ENCODE measurements at places on chromosomes 2 and 18.

DNA sequence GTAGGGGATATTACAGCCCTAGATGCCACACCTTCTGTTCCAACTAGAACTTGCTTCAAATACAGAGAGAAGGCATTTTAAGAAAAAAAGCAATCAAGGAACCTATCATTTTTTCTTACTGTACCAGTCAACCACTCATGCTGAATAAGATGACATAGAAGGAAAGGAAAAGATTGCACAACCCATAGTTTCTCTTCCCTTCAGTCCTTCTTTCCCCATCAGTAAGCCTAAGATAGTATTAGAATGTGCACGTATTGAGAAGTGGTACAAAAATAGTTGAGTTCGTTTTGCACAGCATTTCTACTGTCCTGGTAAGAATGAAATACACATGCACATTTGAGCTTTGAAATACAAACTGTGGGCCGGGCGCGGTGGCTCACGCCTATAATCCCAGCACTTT is 27.0 kb upstream of the HK2 start:
- no peak for DNase-seq

DNA sequence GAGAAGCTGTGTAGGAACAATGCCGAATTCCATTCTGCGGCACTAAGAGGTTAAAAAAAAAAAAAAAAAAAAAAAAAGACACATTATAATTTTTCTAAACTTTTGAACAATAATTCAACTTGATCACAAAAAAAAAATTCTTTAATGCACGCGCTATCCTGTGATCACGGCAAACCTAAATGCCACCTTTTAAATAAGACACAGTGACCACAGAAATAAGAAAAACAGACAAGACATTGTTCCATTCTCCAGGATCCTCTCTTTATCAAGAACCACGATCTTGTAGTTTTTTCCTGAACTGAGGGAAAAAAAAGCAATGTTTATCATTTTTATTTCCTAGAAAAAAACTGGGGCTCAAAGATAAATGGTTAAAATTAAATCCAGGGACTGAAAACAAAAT is 9.4 kb downstream of the SUCLG1 start:
- no peak for DNase-seq

DNA sequence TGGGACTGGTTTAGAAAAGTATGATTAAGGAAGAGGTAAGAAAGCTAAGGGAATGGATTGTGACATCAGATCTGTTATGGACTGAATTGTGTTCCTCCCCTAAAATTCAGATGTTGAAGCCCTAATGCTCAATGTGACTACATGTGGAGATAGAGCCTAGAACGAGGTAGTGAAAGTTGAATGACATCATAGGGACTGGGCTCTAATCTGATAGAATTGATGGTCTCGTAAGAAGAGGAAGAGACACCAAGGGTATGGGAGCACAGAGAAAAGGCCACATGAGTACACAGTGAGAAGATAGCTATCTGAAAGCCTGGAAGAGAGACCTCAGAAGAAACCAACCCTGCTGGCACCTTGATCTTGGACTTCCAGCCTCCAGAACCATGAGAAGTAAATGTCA is 178.3 kb downstream of the TRIB2 start:
- no peak for DNase-seq

DNA sequence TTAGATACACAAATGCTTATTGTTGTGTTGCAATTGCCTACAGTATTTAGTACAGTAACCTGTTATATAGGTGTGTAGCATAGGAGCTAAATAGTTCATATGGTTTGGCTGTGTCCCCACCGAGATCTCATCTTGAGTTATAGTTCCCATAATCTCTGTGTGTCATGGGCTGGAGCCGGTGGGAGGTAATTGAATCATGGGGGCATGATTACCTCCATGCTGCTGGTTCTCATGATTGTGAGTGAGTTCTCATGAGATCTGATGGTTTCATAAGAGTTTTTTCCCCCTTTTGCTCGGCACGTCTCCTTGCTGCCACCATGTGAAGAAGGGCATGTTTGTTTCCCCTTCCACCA is 190.5 kb upstream of the SESTD1 start:
- no peak for DNase-seq

DNA sequence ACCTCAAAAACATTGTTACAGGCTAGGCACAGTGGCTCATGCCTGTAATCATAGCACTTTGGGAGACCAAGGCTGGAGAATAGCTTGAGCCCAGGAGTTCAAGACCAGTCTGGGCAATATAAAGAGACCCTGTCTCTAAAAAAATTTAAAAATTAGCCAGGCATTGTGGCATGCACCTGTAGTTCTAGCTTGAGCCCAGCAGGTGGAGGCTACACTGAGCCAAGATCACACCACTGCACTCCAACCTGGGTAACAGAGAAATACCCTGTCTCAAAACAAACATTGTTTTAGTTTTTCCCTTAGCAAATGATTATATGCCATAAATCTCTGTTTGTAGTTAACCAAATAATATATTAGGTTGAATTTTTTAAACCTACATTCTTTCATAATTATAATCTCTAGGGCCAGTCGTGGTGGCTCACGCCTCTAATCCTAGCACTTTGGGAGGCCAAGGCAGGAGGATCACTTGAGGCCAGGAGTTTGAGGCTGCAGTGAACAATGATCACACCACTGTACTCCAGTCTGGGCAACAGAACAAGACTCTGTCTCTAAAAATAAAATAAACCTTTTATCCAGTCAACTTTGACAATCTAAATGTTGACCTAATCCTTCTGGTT is 13.3 kb upstream of the CYP20A1 start:
- no peak for DNase-seq

DNA sequence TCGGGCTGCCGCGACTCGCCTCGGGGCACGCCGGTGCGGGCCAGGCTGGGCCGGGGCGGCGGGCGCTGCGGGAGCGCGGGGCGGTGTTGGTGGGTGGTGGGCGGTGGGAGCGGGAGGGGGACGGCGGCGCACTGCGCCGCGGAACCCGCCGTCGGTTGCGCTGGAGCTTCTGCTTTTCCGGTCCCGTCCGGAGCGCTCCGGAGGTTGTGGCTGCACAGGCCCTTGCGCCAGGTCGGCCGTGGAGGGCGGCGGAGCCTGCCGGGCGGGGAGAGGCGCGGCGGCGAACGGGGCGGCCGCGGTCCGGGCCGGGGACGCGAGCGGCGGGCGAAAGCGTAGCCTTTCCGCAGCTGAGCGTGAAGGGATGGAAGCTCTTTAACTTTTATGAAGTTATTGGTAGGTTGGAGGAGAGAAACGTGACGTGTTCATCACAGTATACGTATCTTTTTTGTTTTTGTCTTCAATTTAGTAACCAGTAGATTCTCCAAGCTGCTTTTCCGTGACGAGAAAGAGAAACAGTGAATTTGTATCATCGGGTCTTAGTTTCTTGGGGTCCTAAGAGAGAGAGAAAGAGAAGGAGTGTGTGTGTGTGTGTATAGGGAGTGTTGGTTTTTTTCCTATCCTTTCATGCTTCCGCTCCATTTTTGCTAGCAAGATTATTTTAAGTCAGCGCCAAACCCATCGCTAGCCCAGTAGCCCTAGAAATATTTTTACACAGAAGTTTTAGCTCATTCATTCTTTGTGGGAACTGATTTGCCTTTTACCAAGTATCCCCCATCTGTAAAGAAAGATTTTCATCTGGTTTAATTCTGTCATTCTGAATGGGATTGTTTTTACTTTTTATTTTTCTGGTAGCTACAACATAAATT is 535 bp downstream of the ATG4B start:
- DNase-seq = no peak

All from stimulated activated CD4-positive, alpha-beta T cell treated with anti-CD3 and anti-CD28 coated beads, Interleukin-15, amount 100 ng/mL, for 48 hours (primary cell).